ENCODE measurements at places on chromosomes 5 and 9.

GRCh38 chr9:108565651-108566378 lies 290.0 kb downstream of the ACTL7B start:
- no peak for DNase-seq

DNA sequence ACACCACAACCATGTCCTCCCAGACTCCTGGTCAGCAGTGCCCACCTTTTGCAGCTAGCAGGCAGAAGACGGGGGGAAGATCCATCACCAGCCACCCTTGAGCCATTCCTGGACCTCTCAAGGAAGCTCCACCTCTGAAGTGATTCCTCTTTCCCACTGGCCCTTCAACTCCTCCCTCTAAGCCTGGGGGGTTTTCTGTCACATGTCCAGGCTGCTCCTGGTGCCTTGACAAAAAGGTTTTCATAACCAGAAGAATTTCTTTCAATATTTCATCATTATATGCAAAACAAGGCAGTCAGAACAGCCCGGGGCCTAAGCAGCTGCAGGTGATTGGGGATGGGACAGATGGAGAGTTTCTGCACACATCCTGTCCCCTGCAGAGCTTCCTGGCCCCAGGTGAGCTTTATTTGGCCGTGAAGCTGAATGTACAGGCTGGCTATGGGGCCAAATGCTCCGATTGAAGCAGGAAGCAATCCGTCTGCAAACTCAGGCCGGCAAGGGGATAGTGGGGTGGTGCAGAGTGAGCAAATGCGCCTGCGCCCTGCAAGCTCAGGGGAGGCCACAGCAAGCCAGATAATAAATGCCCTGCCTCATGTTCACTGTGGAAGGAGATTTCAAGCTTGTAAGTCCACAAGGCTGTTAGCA lies 173.5 kb downstream of the C5orf15 start:
- no peak for DNase-seq

DNA sequence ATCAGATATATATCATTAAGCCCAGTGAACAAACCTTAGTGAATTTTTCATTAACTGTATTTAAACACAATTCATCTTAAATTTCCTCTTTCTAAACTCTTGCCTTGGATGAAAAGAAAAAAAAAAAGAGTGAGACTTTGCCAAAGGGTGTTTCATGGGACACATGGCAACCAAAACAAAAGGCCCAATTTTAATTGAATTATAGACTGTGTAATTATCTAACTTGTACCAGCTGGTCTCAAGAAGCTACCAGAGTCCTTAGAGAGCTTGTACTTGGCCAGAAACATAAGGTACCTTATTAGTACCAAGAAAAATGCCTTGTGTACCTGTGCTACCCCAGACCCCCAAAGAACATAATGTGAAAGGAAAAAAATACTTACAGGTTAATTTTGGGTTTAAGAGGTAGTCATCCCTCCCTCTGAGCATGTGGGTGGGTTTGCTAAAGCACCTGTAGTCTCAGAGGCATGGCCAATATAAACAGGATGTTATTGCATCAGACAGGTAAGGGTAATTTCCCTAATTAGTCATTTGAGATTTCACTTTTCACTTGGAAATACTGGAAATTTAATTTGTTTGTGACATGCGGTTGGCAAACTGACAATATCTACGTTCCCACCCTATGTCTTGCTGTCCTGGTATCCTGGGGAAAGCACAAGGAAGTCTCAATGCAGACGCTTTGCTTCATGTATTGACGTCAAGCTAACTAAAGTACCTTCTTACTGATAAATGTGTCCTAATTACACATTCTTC lies 90.1 kb downstream of the SNCAIP start:
- DNase-seq = no peak

- DNase-seq = no peak
These were observed 740 bp upstream of the TRMT10B start for GRCh38 chr9:37752642-37753488.

DNA sequence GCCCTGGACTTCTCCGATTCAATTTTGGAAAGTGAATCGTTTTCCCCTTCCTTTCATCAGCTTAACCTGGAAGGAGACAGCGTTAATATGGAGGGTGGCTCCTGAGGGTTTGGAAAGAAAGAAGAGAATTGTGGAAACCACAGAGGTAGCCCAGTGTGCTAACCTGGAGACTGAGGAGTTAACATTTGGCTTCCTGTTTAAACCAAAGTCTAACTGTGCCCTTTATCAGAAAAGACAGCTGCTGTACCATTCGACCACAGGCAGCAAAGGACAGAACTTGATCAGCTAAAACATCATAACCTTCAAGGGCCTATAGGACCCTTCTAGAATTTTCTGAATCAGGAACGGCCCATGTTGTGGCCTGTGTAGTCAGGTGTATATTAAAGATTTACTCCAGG lies 735 bp downstream of the IDNK start:
- peak; percentile 35 for DNase-seq

GRCh38 chr9:21016701-21017491 lies 14.5 kb downstream of the HACD4 start:
- no peak for DNase-seq

DNA sequence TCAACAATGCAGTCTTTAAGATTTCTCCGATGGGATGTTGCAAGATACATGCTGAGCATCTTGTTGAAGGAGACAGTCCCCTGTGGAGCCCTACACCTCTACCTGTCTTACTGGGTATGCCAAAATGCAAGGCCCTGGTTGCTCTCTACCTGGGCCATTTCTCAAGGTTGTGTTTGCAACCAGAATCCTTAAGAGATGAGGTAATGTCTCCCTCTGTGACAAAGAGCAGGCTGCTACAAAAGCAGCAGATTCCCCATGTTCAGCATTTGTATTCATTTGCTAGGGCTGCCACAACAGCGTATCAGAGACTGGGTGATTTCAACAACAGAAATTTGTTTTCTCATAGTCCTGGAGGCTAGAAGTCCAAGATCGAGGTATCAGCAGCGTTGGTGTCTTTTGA lies 138.4 kb upstream of the RPS23 start:
- no peak for DNase-seq

- peak; percentile 68 for DNase-seq
These were observed 1111.1 kb downstream of the TAF11L14 start for GRCh38 chr5:18745042-18745987.

DNA sequence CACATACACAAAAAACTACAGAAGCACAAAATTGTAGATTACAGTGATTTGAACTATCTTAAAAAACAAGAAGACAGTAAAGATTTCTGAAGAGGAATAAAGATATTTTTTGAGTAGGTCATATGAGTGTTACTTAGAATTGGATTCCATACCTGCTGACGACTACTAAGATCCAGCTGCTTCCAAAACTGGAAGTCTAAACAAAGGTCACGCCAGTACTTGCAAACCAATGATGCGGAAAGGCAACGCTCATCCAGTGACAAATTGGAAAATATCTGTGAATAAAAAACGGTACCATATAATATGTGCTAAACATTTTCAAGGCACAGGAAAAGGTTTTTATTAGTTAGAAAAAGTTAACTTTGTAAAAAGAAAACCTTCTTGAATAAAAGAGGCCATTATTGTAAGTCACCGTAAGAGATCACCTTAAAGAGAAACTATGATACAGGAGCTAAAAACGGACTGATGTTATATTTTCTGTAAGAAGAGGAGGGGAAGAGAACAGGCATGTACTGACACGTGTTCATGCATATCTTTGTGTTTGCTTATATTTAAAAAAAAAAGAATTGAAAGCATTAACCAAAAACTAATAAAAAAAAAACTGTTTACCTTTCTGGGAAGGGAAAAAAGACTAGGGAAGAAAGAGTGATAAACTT lies 14.1 kb downstream of the FBXL17 start:
- DNase-seq = no peak

DNA sequence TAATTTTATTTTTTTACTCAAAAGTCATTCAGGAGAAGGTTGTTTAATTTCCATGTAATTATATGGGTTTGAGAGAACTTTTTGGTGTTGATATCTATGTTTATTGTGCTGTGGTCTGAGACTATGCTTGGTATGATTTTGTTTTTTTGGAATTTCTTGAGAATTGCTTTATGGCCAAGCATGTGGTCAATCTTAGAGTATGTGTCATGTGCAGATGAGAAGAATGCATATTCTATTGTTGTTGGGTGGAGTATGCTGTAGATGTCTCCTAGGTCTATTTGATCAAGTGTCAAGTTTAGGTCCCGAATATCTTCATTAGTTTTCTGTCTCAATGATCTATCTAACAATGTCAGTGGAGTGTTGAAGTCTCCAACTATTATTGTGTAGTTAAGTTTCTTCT lies 134.9 kb downstream of the HMHB1 start:
- no peak for DNase-seq

- no peak for DNase-seq
These were observed 288.0 kb downstream of the IZUMO3 start for GRCh38 chr9:24257726-24258125.

Measured in CD4-positive, alpha-beta T cell treated with Interleukin-4 for 4 hours (primary cell).